ENCODE measurements at places on chromosomes 5 and 9.

GRCh38 chr9:113462781-113463286 is 693 bp upstream of the RGS3 start:
- no peak for DNase-seq

DNA sequence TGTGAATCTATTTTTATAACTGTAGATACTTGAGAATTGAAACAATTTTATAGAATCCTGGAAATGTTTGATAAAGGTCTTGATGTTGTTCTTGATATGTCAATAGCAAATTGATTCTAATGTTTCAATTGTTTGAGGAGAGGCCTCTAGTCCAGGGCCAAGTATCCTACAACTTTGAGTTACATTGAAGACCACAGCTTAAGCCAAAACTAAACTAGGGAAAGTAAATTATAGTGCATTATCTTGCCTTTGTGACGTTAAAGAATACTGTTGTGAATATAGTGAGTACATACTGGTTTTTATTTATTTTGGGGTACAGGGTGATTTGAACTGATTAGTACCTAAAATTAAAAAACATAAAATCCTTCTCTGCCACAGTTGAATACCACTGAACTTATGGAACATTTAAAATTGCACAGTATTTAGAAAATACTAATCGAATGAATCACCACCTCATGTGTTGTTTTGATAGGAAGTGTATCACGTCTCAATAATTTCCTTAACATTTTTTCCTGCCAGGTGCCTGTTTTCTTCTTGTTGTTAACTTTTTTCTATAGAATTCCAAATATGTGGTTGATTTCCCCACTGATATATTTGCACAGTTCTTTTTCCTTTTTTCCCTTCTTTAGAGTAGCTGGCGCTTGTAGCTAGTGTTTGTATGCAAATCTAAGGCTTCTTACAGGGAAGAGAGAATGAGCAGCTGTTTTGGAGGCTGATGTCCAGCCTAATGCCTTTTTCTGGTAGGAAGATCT is 12.5 kb downstream of the ARHGEF28 start:
- DNase-seq: no peak

DNA sequence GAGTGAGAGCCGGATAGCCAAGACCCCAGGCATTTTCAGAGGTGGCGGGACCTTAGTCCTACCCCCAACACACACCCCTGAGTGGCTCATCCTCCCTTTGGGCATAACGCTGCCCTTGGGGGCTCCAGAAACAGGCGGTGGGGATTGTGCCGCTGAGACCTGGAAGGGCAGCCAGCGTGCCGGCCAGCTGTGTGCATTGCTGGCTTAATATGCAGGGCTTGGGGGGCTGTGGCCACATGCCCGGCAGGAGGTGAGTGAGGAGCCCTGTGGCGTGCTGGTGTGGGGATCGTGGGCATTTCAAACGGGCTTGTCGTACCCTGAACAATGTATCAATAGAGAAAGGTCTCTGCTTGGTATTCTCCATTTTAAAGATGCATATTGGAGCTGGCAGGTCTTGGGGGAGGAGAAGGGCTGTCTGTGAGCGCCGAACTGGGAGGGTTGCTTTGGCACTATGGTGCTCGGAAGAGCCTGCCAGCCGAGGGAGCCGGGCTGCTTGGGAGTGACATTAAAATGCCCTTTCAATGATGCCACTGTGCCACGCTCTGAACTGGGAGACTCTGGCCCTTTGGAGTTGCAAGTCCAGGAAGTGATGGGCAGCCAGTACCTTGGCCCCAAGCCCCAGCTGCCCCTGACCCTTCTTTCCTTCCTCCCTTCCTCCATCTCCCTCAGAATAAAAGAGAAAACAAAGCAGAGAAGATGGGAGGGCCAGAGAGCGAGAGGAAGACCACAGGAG is 11.2 kb upstream of the OLFM1 start:
- no peak for DNase-seq

GRCh38 chr9:16712787-16713186 is 157.7 kb downstream of the BNC2 start:
- no peak for DNase-seq

DNA sequence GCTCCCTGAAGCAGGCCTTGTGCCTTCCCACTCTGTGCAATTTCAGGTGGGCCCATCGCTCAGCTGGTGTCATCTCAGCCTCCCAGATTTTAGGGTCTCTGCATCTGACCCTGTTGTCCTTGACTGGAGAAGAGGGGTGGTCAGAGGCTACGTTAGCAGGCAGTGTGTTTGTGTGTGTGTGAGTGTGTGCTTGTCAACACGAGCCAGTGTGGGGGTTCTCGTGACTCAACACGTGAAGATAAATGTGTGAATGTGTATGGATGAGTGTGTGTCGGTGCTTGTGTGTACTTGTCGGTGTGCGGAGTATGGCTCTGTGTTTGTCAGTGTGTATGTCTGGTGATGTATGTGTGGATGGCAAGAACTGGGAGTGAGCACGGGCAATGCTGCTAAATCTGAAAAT is 142.6 kb upstream of the KLF4 start:
- no peak for DNase-seq

GRCh38 chr9:128081056-128081455 is 13.0 kb downstream of the SLC25A25 start:
- no peak for DNase-seq

- no peak for DNase-seq
Observed at GRCh38 chr5:76209297-76209696, 126.1 kb downstream of the SV2C start.

DNA sequence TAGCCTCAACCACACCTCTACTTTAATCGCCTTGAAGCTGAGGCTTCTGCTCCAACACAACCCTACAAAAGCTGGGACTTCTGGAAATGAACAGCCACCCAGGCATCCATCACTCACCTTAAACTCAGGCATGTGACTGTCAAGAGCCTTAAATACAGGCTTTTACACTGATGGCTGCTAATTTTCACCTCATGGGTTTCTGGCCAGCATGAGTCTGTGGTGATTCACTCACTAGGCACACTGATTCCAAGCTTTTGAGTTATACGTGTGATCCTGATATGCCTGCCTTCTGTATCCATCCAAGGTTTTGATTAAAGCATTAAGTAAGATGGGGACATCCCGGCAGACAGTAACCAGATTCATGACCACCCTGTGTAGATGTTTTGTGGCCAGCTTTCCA is 8.9 kb downstream of the NSUN2 start:
- no peak for DNase-seq

- DNase-seq: no peak
Observed at GRCh38 chr5:54275361-54275760, 35.0 kb downstream of the ARL15 start.

DNA sequence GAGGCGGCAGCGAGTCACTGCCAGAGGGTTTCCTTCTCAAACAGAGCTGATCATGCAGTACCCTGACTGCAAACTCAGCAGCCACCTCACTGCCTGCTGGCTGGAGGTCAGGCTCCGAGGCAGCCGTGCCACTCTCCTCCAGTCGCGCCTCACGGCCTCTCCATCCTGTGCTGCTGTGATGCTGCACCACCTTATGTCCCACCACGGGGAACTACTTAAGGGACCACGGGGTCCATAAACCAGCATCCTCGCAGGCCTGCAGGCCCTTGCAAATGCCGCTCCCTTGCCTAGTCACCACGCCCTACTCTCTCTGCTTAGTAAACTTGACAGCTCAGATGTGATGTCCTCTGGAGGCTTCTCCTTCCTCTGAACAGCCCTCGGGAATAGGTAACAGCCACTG is 99.2 kb downstream of the CRB2 start:
- DNase-seq: no peak

DNA sequence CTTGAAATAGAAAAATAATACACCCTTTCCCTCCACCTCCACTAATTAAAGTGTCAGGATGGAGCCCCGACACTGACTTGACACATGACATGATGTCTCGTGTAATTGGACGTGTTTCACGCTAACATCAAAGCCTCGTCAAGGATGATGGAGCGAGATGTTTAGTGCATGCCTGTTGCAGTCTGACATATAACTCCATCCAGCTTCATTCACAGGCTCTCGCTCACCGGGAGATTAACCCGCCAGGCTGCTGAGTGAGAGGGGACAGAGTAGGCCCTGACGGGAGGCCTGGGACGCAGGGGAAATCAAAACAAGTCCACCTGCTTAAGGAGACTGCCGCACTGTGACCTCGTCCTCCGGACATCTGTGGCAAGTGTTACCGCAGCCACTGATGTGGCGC is 263.5 kb downstream of the SLIT3 start:
- no peak for DNase-seq

DNA sequence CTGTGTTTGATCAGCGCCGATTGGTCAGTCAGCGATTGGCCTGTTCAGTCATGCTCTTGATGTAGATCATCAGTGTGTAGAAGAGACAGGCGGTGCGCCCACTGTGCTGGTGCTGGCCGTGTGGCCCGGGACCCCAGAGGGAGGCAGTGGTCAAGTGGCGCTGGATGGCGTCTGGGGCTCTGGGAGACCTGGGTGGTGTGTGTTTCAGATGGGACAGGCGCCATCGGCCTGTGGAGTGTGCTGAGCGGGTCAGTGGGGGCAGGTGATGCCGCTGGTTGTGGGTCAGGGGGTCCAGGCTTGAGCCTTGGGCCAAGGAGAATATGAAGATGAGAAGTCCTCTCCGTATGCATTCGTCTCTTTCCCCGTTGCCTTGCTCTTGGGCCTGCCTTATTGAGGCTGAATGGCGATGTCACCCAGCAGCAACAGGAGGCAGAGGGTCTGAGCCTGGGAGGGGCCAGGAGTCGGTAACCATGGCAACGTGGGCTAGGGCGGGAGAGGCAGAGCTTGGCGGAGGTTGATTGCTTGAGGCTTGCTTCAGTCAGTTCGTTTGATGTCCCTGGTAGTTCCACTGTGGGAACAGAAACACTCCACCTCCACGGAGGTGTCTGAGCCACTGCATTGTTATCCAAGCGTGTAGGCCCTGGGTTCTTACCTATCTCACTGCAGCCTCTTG is 117.8 kb upstream of the CACNA1B start:
- peak; percentile 58 for DNase-seq

DNA sequence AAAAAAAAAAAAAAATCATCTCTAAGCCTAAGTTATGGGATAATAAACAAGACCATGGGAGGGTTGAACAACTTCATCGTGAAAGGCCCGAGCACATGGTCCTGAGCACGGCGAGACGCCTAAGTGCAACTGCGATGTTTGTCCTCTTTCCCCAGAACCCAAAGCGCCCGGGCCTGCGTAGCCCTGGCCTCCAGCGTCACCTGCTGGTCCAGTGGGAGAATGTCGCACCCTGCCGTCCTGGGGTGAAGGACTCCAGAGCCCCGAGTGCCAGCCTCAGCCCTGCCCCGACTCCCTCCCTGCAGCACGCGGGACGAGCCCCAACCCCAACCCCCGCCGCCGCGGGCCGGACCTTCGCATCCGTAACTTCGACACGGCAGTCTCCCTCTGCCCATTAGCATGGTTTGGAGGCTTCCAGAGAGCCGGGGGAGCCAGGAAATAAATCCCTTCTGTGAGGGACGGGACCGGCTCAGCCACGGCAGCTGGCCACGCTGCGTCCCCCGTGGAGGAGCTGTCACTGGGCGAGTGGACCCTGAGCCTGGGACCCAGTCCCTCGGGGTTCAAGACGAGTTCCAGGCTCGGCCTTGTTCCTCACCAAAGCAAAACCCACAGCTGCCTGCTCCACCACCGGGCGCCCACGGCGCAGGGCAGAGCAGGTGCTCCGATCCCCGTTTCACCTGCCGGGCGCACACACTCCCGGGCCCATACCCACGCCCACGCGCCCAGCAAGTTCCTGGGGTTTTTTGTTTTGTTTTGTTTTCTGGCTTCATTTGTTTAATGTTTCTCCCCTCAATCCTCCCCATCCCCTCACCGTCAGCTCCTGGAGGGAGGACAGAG is 132.5 kb upstream of the HAND1 start:
- DNase-seq: peak; percentile 94

- DNase-seq: no peak
Observed at GRCh38 chr5:172370237-172370640, 84.1 kb downstream of the SH3PXD2B start.

DNA sequence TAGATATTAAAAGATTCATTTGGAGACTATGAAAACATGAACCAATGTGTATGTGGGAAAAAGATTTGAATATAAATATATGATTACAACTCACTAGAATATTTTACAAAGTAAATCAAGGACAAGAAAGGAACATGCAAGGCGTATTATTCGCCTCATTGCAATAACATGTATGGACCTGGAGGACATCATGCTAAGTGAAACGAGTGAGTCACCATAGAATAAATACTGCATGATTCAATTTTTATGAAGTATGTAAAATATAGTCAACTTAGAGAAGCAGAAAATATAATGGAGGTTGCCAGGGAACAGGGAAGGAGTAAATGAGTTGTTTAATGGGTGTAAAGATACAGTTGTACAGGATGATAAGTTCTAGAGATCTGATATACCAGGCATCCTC is 4.9 kb downstream of the TXNDC8 start:
- no peak for DNase-seq

GRCh38 chr5:135608761-135609443 is 30.1 kb upstream of the CXCL14 start:
- no peak for DNase-seq

- DNase-seq: no peak
Observed at GRCh38 chr9:86731511-86732063, 215.7 kb downstream of the GAS1 start.

- peak; percentile 83 for DNase-seq
Observed at GRCh38 chr5:93620487-93621326, 37.7 kb downstream of the NR2F1 start.

- no peak for DNase-seq
Observed at GRCh38 chr9:76652894-76653293, 111.3 kb upstream of the PCA3 start.

GRCh38 chr5:175614861-175615260 is 43.0 kb upstream of the HRH2 start:
- DNase-seq: no peak

- DNase-seq: no peak
Observed at GRCh38 chr9:78493166-78493742, 196.3 kb downstream of the PSAT1 start.

- DNase-seq: no peak
Observed at GRCh38 chr9:70392189-70392588, 22.3 kb downstream of the KLF9 start.

GRCh38 chr9:133992780-133993634 is 883 bp upstream of the VAV2 start:
- DNase-seq: peak; percentile 92

DNA sequence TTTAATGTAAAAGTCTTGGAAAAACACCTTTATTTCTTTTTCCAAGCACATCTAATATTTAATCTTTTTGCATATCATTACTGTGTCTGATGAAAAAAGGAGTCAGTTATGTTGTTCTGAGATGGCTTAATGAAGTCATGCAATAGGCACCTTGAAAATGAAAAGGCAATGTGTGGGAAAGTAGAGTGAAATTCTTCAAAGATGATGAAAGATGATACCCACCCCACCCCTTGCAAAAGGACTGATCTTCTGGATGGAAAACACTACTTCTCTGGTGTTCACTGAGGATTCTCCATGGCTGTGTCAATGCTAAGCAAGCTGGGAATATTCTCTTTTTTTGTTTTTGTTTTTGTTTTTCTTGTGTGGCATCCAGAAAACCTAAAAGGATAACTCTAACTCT is 47.9 kb upstream of the TRPC7 start:
- no peak for DNase-seq

DNA sequence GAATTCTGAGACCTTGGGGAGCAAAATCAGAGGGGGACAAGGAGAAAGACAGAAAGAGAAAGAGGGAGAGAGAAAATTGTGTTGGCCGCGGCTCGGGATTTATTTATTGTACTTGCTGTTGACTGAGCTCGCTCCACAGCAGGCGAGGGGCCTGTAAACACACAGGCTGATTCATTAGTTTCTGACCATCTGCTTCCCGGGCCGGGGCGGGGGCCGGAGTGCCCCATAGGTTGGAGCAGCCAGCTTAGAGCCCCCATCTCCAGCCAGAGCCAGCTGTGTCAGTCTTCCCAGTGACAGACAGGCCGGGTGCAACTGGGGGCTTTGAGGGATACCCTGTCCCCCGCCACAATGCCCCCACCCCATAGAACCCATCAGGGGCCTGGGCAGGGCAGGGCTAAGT is 30.9 kb downstream of the NTNG2 start:
- no peak for DNase-seq
